Uterine smooth muscle cell (primary cell): ENCODE measurements at places on chromosomes 12 and 14. TPM values are rescaled to one million over a fixed set of nuclear protein-coding genes. Genes with fewer than 3 reads are reported as not detected.

FAM181A gene
- not detected in 2 replicates for total RNA-seq

PLA2G1B gene
- not detected in 2 replicates for total RNA-seq

SLC35F4 gene
- total RNA-seq: 0.12 TPM in 1 of 2 replicates, not detected in the other

PLEKHD1 gene
- under 0.01 TPM in 2 replicates for total RNA-seq

KRT71 gene
- total RNA-seq: not detected in 2 replicates

FGF6 gene
- total RNA-seq: not detected in 2 replicates

HOXC5 gene
- under 0.01 TPM in 1 of 2 replicates, not detected in the other for total RNA-seq

TAS2R9 gene
- total RNA-seq: 0.12 TPM in 1 of 2 replicates, not detected in the other

PZP gene
- total RNA-seq: not detected in 2 replicates

RDH16 gene
- total RNA-seq: 0.22 and 0.25 TPM in 2 replicates

PARP2 gene
- total RNA-seq: 11.5 and 22.1 TPM in 2 replicates

RAD51AP1 gene
- total RNA-seq: 10.6 and 41.9 TPM in 2 replicates

KERA gene
- not detected in 2 replicates for total RNA-seq

C12orf60 gene
- total RNA-seq: 0.50 and 0.66 TPM in 2 replicates

CLEC2D gene
- 3.1 and 5.4 TPM in 2 replicates for total RNA-seq

NFYB gene
- total RNA-seq: 25.0 and 26.4 TPM in 2 replicates

ENDOU gene
- under 0.01 and 0.11 TPM in 2 replicates for total RNA-seq

KLRB1 gene
- not detected in 2 replicates for total RNA-seq
